ENCODE measurements at places on chromosomes 1 and 21.

- no peak for DNase-seq
These were observed 8.9 kb downstream of the COQ8A start for GRCh38 chr1:226948996-226949395.

GRCh38 chr1:210746024-210746731 lies 387.8 kb downstream of the KCNH1 start:
- DNase-seq: no peak

- no peak for DNase-seq
These were observed 6.2 kb downstream of the AHDC1 start for GRCh38 chr1:27597516-27598294.

DNA sequence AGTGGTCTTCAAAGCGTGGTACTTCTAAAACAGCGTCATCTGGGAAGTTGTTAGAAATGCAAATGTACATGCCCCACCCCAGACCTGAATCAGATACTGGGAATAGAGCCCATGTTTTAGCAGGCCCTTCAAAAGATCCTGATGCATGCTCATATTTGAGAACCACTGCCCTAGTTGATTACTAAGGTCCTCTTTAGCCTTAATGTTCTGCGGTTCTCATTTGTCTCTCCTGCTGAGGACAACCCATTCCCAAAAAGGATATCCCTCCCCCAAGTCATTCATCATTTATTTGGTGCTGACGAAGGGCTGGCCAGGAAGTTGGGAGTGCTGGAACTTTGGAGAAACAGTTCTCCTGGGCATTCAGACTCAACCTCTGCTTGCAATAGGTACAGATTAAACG lies 92.4 kb upstream of the RALGPS2 start:
- no peak for DNase-seq

- DNase-seq: no peak
These were observed 53.9 kb upstream of the HSD17B7 start for GRCh38 chr1:162736633-162737067.

DNA sequence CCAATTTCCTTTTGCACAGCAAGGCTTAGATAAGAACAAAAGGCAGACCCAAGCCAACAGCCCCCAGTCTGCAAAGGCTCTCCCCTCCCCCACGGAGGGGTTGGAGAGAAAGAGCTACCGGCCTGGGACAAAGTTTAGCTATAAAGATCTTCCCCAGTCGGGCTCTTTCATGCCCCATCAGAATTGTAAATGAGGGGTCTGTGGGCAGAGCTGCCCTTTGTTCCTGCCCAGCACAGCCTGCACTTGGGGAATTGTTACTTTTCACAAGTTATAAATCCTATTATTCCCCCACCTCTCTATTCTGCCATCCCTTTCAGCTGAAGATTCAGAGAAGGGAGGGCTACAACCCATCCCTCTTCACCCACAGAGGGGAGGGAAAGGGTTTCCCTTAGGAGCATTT lies 3.5 kb downstream of the MYCL start:
- no peak for DNase-seq

- no peak for DNase-seq
These were observed 31.5 kb downstream of the SNAP47 start for GRCh38 chr1:227766653-227767277.

DNA sequence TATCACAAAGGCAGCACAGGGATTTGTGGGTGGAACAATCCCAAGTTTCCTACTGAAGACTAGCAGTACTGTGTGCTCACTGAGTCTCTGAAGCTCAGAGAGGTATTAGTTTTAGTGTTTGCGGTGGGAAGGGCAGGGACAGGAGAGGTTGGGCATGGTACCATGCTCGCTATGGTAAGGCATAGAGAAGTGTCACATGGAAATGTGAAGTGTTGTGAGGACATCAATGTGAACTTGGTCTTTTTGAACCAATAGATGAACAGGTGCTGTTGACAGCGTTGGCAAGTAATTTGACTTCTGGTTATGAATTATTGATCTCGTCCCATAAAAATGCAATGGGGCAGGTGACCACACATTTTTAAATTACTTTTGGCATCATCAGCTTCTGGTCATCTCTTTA lies 55.8 kb upstream of the ADAMTS1 start:
- DNase-seq: no peak

DNA sequence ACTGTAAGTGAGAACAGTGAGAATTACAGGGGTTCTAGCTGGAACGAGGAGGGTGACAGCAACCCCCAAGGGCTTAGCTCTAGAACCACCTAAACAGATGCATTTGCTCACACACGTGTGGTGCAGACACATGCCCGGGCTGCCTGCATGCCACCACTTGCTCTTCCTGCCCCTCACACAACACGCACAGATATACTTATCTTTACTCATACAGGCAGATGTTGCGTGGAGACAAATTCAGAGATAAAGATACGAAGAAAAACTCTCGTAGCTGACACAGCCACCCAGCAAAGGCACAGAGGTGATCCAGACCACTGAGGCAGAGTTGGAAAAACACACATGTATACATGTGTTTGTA lies 13.5 kb downstream of the VANGL1 start:
- no peak for DNase-seq

All from effector memory CD4-positive, alpha-beta T cell (primary cell).